ENCODE measurements at places on chromosomes 4 and X.

GRCh38 chr4:85127653-85128052 is 161.2 kb upstream of the WDFY3 start:
- DNase-seq = no peak

GRCh38 chr4:132982151-132982550 is 166.9 kb upstream of the PCDH10 start:
- no peak for DNase-seq

DNA sequence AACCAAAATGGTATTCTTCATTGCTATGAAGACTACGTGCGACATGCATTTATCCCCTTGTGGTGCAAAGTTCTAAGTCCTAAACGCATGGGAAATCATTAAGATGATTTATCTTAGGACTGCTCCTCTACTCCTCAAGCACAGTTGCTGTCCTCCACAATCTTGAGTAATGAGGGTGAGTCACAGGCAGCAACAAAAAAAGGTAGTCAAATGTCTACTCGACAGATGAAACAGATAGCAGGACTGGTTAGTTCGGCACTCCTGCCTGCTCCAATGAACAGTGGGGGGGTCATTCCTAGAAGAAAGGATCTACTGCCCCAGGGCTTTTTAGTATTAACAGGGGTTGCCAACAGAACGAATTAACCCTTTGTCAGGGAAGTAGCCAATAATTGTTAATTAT is 233.7 kb upstream of the FGF13 start:
- DNase-seq = no peak

- DNase-seq = no peak
Observed at GRCh38 chr4:189081826-189082225, 858.8 kb upstream of the FRG1 start.

- DNase-seq = no peak
Observed at GRCh38 chr4:129917651-129918050, 821.7 kb downstream of the C4orf33 start.

GRCh38 chr4:8326206-8326605 is 56.7 kb downstream of the HTRA3 start:
- no peak for DNase-seq

DNA sequence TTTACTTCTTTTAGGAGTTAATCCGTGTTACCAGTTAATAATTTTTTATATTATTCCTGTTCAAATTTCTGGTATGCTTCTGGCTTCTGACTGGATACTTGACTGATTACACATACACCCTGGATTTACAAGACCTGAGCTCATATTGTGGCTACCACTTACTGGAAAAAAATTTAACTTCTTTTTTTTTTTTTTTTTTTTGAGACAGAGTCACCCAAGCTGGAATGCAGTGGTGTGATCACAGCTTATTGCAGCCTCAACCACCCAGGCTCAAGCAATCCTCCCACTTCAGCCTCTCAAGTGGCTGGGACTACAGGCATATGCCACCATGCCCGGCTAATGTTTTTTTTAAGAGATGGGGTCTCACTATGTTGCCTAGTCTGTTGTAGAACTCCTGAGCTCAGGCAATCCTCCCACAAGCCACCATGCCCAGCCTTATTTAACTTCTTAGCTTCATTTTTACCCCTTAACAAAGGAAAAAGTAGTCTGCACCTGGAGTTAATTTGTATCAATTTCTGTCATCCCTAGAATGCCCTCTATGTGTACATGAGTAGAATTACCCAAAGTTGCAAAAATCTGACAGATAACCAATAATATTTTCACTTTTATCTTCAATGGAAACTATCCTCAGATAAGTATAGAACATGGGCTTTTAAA is 50.3 kb downstream of the TMEM165 start:
- DNase-seq = no peak

GRCh38 chr4:3320361-3321023 is 27.7 kb downstream of the RGS12 start:
- no peak for DNase-seq

DNA sequence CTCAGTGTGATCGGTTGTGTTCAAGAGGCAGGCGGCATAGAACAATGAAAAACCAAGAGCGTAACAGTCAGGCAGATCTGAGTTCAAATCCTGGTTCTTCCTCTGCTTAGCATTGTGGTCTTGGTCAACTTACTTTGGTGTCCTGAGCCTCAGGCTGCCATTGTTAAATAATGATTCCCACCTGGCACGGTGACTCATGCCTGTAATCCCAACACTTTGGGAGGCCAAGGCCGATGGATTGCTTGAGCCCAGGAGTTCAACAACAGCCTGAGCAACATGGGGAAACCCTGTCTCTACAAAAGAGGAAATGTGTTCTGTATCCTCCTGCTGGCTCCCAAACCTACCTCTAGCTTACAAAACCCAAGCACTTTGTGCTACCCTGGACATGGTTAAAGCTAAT is 129.0 kb upstream of the STX18 start:
- DNase-seq = no peak

- no peak for DNase-seq
Observed at GRCh38 chr4:114208574-114209151, 229.2 kb upstream of the ARSJ start.

- no peak for DNase-seq
Observed at GRCh38 chr4:84971319-84971932, 4.9 kb upstream of the WDFY3 start.

DNA sequence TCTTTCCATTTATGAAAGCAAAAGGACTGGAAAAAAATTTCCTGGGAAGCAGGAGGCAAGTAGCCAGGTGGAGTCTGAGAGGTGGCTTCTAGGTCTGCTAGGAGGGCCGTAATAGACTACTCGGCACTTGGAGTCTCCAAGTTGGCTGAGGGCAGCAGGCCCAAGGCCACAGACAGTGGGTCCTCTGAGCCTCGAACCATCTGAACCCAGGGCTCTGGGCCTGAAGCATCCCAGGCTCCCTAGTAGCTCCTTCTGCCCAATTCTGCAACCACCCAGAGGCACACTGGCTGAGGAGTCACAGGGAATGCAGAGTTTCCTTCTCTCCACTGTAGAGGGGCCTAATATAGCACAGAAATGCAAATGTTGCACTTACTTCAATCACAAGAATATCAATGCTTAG is 19.8 kb downstream of the TKTL1 start:
- no peak for DNase-seq

- DNase-seq = no peak
Observed at GRCh38 chr4:43990963-43991362, 457.6 kb downstream of the KCTD8 start.

All from activated naive CD4-positive, alpha-beta T cell (primary cell).